ENCODE measurements at places on chromosomes 1 and 21. TPM values are rescaled to one million over a fixed set of nuclear protein-coding genes. Genes with fewer than 3 reads are reported as not detected.

The BNIPL gene
- 0.37 TPM for total RNA-seq

The C1orf116 gene
- under 0.01 TPM for total RNA-seq

The KRTAP6-2 gene
- total RNA-seq, result not detected

The PCBP3 gene
- 15.1 TPM for total RNA-seq

The CADM3 gene
- 0.20 TPM for total RNA-seq

The FAM167B gene
- total RNA-seq, result 1.1 TPM

The MUTYH gene
- total RNA-seq, result 17.0 TPM

The VAMP4 gene
- 6.6 TPM for total RNA-seq

The BCL2L15 gene
- total RNA-seq, result 0.59 TPM

The LRRC39 gene
- 0.37 TPM for total RNA-seq

The FOXO6 gene
- not detected for total RNA-seq

The RNU1-4 gene
- under 0.01 TPM for total RNA-seq

The PLCH2 gene
- total RNA-seq, result 0.20 TPM

The RPE65 gene
- not detected for total RNA-seq

The ANGPTL3 gene
- under 0.01 TPM for total RNA-seq

The FAM163A gene
- not detected for total RNA-seq

The KRTAP19-1 gene
- total RNA-seq, result not detected

The TRAF3IP3 gene
- total RNA-seq, result not detected

The FOXJ3 gene
- 26.5 TPM for total RNA-seq

The NR5A2 gene
- not detected for total RNA-seq

The LCE1A gene
- not detected for total RNA-seq

The BCAN gene
- not detected for total RNA-seq

The TNFRSF4 gene
- not detected for total RNA-seq

The OR2AK2 gene
- total RNA-seq, result not detected

The EMC1 gene
- 81.9 TPM for total RNA-seq

The F3 gene
- total RNA-seq, result 29.0 TPM

The PAX7 gene
- not detected for total RNA-seq

The OR2G6 gene
- not detected for total RNA-seq

The HHIPL2 gene
- total RNA-seq, result 0.20 TPM

The IVL gene
- under 0.01 TPM for total RNA-seq

The FMN2 gene
- 15.4 TPM for total RNA-seq

The SLC22A15 gene
- total RNA-seq, result 7.0 TPM

The USH2A gene
- total RNA-seq, result not detected

The CD1D gene
- 0.39 TPM for total RNA-seq

The WNT2B gene
- 2.0 TPM for total RNA-seq

The PSMG1 gene
- total RNA-seq, result 66.9 TPM

The NCDN gene
- total RNA-seq, result 38.6 TPM

Measured in subcutaneous preadipocyte (primary cell).